Lower leg skin (tissue), 4 donors: ENCODE measurements at places on chromosomes 7 and 10.

DNA sequence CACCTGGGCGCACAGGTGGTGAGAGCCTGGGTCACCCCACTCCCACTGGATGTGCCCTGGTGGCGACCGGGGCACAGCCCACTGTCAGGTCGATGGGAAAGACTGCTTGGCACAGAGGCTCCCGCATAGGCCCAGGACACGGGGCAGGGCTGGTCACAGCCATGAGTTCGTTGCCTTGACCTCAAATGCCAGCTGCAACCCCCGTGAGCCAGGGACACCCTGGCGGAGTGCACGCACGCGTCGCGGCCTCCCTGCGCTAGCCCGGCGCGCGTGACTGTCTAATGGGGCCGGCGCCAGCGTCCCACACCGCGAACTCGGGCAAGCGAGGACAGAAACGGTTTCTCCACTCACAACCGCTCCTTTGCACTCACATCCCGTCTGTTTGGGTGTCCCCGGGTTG, 267.4 kb downstream of the USP6NL start:
- no peak for DNase-seq

- no peak for DNase-seq
These were observed 8.7 kb downstream of the ANKRD1 start for GRCh38 chr10:90912174-90912573.

- DNase-seq = no peak
These were observed 8.5 kb downstream of the PDZD8 start for GRCh38 chr10:117366741-117367140.

GRCh38 chr10:124546957-124547646, 85.5 kb downstream of the LHPP start:
- DNase-seq = no peak

GRCh38 chr7:138691178-138691577, 10.0 kb downstream of the SVOPL start:
- DNase-seq = no peak

DNA sequence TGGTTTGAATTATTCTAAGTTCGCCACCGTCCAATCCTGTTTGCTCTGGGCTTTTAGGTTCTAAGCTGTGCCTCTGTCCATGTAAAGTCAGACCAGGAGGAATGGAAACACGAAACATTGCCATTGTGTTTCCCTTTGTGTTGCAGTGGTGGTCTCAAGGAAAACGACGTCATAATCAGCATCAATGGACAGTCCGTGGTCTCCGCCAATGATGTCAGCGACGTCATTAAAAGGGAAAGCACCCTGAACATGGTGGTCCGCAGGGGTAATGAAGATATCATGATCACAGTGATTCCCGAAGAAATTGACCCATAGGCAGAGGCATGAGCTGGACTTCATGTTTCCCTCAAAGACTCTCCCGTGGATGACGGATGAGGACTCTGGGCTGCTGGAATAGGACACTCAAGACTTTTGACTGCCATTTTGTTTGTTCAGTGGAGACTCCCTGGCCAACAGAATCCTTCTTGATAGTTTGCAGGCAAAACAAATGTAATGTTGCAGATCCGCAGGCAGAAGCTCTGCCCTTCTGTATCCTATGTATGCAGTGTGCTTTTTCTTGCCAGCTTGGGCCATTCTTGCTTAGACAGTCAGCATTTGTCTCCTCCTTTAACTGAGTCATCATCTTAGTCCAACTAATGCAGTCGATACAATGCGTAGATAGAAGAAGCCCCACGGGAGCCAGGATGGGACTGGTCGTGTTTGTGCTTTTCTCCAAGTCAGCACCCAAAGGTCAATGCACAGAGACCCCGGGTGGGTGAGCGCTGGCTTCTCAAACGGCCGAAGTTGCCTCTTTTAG, 46.3 kb upstream of the DMBT1 start:
- no peak for DNase-seq

DNA sequence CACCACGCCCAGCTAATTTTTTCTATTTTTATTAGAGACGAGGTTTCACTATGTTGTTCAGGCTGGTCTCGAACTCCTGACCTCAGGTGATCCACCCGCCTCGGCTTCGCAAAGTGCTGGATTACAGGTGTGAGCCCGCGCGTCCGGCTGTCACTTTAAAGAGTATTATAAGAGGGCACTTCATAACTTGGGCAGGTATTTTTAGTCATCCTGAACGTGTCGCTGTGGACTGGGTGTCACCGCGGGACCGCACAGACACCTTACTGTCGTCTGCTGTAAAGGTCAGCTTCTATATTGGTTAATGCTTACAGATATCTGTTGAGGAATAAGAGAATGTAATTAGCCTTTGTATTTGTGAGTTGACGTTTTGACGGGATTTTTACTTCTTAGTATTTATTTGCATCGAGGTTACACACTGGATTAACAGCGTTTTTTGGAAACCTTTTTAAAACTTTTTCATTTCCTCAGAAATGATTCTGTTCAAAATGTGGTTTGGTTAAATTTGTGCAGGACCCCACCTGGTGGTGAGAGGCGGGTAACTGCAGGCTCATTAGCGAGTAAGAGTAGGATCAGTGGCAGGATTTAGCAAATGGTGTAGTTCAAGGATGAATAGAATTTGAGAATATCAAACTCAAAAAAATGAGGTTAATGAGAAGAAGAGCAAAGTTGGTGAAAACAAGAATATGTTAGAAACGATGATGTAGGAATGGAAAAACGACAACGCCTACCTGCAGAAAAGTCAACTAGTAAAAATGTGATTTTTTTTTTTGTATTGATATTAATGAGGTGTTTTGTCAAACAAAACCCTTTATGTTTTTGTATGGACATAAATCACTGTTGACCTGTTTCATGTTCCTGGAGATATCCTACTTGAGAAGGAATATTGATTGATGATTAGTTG, 3.2 kb downstream of the DNAJB6 start:
- peak; percentile 70 for DNase-seq

DNA sequence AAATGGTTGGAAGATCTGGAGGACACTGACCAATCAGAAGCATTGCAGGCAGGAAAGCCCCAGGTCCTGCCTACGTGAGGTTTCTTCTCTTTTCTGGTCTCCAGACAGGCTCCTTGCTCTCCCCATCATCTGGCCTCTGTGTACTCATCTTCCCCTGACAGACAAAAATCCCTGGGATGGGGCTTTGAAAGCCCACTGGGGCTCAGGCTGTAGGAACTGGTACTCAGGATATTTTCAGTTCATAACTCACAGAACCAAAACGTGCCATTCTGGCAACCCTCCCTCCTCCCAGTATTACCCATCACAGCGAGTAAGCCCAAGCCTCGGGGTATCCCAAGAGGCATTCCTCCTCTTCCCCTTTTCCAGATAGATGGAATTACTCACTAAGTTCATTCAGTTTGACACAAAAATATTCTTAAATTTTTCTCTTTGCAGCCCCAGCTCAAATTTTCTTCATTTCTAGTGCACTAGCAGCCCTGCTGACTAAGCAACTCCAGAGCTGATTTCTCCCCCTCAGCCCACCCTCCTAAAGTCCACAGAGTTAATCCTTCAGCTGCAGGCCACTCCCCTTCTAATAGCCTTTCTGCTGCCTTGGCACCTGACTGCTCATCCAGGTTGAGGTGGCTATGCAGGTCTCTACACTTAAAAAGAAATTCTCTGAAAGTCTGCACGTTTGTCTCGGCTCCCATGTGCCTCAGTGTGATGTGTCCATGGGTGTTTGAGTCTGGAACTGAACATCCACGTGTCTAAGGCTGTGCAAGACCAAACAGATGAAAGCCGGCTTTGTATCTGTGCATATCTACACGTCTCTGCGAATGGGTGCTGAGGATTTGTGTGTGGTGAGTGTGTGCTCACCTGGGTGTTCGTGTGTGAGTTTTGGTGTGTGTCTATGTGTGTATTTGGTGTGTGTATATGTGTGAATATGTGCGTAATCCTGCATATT, 331.4 kb downstream of the CCSER2 start:
- peak; percentile 78 for DNase-seq

GRCh38 chr7:76165973-76166403, 35.7 kb upstream of the SRRM3 start:
- DNase-seq = no peak

GRCh38 chr7:105297985-105298384, 90.7 kb downstream of the SRPK2 start:
- DNase-seq = no peak

GRCh38 chr10:68987611-68988010, 992 bp upstream of the KIFBP start:
- no peak for DNase-seq
